Aorta (tissue), 5 donors: ENCODE measurements at places on chromosomes 12 and 14. TPM values are rescaled to one million over a fixed set of nuclear protein-coding genes. Genes with fewer than 3 reads are reported as not detected.

GRCh38 chr14:103896578-103896977 lies 31.7 kb upstream of the TDRD9 start:
- DNase-seq, result peak; percentile 38

DNA sequence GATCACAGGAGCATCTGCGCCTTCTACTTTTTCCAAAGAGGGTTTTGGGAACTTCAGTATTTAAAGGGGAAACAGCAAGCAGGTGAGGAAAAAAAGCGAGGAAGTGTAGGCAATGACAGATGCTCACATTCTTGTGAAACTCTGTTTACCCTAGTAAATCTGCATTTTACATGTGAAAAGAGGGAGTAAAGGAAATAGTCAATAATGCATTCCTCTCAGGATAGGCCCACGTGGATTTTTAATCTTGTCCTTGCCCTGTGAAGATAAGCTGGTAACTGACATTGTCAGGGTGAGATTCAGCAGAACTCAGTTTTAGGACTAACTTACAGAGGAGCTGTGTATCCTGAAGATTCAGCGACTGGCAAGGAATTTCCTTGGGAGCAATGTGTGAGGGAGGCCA lies 1119.2 kb upstream of the TMEM132C start:
- no peak for DNase-seq

The LRRIQ1 gene
- total RNA-seq, result 0.99 TPM

DNA sequence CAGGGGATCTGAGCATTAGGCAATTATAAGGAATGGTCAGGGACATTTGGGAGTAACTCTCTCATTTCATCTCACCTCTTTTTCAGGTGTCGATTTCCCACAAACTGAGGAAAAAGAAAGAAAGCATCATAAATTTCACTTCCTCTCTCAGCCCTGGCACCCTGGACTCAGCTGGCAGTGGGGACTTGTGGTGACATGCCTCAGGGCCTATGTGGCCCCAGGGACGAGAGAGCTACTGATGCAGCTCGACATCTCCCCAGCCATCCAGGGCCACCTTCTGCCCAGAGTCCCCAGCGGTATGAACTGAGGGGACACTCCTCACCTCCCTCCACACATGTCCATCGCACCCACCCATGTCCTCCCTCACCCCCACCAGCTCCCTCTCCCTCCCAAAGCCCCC lies 11.7 kb downstream of the TNFRSF1A start:
- DNase-seq, result no peak

The EIF2S3B gene
- total RNA-seq, result 0.45 TPM

The CLEC1B gene
- total RNA-seq, result not detected

DNA sequence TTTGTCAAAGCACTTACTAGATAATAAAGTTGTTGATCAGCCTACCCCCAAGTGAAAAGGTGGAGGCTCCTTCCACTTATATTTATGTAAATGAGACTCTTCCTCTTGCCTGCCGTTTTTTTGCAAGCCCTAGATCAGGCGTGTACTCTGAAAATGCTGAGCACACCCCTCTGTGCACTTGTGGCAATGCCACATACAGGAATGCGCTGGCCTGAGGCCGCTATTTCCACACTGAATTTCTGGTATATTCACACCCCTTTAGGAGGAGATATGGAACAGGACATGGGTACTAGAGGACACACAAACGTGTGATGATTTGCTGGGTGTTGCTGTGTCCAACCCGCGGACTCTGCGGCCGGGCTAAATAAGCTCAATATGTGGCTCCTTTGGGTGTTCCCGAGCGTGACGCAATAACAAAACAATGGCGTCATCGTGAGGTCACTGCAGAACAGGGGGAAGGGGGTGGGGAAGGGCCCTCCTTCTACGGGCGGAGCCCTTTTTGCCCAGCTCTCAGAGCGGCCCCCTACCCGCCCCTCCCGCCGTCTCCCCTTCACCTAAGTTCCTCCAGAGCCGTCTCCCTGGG lies 554 bp upstream of the TSPAN31 start:
- peak; percentile 84 for DNase-seq

GRCh38 chr12:820336-820735 lies 68.0 kb downstream of the WNK1 start:
- DNase-seq, result no peak

DNA sequence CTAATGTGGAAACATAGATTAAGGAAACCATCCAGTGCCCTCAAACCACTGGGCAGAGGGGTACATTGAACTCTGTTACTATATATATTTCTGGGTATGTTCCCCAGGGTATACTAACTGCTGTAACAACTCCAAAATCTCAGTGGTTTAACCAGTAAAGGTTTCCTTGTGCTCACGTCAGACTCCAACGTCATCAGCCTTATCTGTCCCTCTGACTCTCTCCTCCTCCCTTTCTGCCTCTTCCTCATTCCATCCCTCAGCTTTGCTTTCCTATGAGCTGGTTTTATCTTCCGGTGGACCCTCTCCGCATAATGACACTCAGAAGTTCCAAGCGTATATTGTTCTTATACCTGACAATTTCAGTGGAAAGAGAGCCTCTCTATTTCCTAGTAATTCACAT lies 21.2 kb upstream of the SMCO2 start:
- no peak for DNase-seq

The APOF gene
- not detected for total RNA-seq

GRCh38 chr12:34390846-34391700 lies 368.8 kb downstream of the ALG10 start:
- DNase-seq, result peak; percentile 39

The TRPV4 gene
- total RNA-seq, result 2.5 TPM

DNA sequence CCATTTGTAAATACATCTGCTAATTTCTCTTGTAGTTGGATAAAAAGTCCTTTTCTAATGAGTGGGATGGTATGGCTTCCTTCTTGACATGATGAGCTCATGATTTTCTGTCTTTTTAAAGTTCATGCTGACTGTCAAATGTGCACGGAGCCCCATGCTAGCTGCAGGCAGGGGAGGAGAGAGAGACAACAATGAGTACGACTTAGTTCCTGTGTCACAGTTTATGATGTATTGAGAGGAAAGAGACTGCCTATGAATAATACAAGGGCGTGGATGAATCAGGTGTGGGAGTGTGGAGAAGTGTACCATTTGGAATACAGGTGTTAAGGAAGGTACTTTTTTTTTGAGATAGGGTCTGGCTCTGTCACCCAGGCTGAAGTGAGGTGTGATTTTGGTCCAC lies 10.7 kb upstream of the TBC1D30 start:
- DNase-seq, result no peak

DNA sequence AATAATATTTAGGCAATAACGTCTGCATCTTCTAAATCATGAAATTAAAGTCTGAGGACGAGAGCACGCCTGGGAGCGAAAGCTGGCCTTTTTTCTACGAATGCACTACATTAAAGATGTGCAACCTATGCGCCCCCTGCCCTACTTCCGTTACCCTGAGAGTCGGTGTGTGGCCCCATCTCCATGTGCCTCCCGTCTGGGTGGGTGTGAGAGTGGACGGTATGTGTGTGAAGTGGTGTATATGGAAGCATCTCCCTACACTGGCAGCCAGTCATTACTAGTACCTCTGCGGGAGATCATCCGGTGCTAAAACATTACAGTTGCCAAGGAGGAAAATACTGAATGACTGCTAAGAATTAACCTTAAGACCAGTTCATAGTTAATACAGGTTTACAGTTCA lies 19.3 kb downstream of the CKB start:
- DNase-seq, result no peak

- no peak for DNase-seq
These were observed 13.3 kb downstream of the AMN start for GRCh38 chr14:102935756-102936155.

- no peak for DNase-seq
These were observed 666.6 kb downstream of the DIO2 start for GRCh38 chr14:79544698-79545070.

The NANOG gene
- 0.32 TPM for total RNA-seq

The TAS2R46 gene
- 3.9 TPM for total RNA-seq

- DNase-seq, result no peak
These were observed 29.1 kb downstream of the BBOF1 start for GRCh38 chr14:74048281-74048680.

The HPD gene
- total RNA-seq, result 5.2 TPM

- no peak for DNase-seq
These were observed 263.0 kb upstream of the SOX5 start for GRCh38 chr12:24212496-24212895.

DNA sequence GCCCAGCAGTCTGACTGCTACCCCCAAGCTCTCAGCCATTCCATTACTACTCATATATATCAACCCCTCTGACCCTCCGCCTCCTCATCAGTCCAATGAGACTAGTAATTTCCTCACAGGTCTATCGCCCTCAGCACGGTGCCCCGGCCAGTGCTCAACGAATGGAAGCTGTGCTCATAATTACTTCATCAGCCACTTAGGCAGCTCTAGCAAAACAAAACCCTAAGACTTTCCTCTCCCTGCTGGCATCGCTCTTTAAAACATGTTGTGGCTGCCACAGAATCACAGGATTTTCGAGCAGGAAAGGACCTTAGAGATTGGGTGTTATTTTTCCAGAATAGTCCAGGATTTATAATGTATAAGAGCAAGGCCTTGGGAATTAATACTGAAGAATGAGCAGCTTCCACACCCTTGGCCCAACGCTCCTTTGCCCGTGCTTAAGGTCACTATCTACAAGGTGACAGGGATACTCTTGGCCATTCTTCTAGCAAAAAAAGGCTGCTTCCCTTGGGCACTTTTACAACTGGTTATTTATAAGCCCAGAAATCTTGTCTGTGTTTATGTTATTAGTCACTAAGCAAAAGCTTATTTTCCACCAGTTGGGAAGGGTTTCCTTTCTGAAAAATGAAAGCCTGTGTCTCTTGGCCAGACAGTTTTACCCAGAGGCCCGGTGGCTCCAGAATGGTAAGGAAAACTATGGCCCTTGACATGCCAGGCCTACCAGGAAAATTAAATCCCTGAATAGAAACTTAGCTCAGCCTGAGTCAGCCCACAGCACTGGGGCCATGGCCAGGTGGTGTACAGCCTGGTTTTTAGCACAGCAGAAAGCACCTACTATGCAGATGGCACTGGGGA lies 47.9 kb downstream of the NUAK1 start:
- peak; percentile 86 for DNase-seq
